ENCODE measurements at places on chromosomes 3 and 15.

GRCh38 chr3:186869253-186870100 is 27.0 kb downstream of the ADIPOQ start:
- DNase-seq: no peak

- peak; percentile 52 for DNase-seq
These were observed 413 bp downstream of the NUSAP1 start for GRCh38 chr15:41333026-41333562.

DNA sequence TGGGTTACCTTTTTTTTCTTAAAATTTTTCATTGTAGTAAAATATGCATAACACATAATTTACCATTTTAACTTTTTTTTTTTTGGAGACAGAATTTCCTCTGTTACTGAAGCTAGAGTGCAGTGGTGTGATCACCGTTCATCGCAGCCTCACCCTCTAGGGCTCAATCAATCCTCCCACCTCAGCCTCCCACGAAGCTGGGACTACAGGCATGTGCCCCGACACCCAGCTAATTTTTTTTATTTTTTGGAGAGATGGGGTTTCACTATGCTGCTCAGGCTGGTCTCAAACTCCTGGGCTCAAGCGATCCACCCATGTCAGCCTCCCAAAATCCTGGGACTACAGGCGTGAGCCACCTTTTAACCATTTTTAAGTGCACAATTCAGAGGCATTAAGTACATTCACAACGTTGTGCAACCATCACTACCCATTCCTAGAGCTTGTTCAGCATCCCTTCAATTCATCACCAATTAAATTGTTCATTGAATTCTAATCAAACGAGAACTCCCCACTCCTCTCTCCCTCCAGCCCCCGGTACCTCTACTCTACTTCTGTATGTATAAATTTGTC is 44.6 kb downstream of the BHLHE40 start:
- no peak for DNase-seq

- no peak for DNase-seq
These were observed 32.2 kb upstream of the FAM174B start for GRCh38 chr15:92687746-92688145.

GRCh38 chr3:191775451-191776233 is 314.7 kb downstream of the PYDC2 start:
- no peak for DNase-seq

DNA sequence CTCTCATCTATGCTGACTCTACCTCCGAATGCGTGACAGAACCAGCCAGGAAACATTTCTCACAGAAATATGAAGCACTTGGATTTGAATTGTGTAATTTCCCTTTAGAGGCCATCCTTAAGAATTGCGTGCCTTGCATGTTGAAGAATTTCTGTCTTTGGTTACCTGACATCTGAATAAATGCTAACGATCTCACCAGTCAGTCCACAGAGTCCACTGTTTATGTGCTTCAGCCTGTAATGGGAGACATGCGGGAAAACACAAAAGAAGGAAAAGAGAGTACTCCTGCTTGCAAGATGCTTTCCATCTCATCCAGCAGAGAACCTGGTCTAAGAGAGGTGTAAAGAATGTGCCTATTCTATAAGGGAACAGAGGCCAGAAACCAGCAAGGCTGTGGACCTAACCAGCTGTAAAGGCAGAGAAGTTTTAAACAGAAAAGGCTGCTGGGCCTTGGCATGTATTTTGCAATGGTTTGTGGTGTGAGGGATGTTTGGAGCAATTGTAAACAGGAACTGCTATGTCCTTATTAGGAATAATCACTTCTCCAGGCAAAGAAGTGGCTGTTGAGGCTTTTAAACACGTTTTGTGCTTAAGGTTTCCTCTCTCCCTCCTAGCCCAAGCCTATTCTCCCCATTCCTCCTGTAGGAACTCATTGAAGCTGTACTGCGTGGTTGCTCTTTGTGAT is 36.4 kb upstream of the BOC start:
- DNase-seq: no peak

DNA sequence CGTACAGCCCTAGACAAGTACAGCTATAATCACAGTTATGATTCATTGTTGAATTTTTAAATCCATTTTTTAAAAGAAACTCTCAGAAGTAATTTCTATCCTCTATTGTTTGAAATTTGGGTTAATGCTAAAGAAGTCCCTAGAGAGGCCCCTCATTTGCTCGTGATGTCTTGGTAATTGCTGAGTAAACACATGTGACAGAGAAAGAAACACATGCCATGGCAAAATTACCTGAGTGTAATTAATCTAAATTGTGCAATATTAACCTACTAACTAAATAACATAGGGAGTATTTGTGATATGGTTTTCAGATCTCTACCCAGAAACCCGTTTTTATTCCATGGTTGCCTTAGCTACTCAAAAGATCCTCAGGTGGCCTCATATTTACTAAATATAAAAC is 10.8 kb downstream of the NEK10 start:
- DNase-seq: no peak

DNA sequence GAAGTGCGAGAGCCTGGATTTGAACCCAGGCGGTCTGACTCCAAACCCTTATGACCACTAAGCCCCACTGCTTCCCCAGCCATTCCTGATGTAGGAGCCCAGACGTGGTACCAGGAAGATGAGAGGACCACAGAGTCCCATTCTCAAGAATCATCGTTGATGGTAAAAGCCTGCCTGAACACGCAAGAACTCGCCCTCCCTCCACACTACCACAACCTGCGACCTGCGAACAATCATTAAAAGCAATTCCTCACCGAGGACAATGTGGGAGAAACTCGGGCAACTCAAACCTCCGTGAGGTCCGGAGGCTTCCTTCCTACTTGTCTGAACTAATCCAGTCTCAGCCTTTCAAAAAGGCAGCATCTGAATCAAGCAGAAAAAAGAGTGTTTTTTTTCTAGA is 10.3 kb downstream of the MAGI1 start:
- DNase-seq: no peak

DNA sequence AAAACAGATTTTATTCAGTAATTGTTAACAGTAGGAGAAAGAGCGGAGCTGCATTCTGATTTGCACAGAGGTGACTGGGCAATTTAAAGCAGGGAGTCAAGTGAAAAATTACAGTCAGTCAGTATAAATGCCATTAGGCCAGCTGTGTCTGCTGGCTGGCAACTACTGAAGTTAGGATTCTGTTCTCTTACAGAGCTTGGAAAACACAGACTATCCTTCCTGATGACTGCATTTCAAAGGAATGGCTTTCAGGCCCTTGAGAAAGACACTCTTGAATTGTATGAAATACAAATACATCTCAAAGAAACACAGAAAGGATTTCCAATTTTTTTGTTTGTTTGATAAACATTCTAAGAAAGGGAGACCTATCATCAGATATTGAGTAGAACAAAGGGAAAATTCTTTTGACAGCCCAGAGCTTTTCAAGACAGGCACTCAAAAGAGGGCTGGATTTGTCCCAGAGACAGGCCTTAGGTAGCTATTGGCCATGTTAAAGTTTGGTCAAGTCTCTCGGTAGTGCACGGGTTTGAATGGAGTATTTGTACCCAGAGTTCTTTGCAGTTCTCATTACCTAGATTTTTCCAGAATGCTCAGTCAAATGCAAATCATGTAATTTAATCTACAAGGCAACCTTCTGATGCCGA is 551.2 kb upstream of the CCDC54 start:
- no peak for DNase-seq

DNA sequence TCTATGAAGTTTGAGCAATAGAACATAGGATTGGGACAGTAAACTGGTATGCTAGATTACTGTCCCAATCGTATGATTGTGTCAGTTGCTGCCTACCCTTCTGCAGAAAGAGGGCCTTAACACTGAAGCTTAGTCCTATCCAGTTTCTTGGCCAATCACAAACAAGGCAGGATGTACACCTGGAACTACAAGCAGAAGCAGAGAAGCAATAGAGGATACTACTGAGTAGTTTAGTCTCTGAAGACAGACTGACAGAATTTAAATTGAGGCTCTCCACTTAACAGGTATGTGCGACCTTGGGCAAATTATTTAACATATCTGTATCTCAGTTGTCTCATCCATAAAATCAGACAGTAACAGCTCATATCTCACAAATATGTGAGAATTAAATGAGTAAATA is 85.0 kb downstream of the ZNF280D start:
- no peak for DNase-seq

- no peak for DNase-seq
These were observed 39.4 kb downstream of the CHST14 start for GRCh38 chr15:40510201-40510600.

GRCh38 chr15:67121644-67122605 is 56.5 kb downstream of the SMAD3 start:
- DNase-seq: no peak

DNA sequence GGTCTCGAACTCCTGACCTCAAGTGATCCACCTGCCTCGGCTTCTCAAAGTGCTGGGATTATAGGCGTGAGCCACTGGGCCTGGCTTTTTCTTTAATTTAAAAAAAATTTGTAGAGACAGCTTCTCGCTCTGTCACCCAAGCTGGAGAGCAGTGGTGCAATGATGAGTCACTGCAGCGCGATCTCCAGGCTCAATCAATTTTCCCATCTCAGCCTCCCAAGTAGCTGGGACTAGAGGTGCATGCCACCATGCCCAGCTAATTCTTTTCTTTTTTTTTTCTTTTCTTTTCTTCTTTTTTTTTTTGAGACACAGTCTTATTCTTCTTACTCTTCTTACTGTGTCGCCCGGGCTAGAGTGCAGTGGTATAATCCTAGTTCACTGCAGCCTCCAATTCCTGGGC is 19.8 kb downstream of the TUBGCP4 start:
- DNase-seq: no peak

All from SW480 (cell line).